ENCODE measurements at places on chromosomes 6 and 20.

- DNase-seq, result no peak
Measured at GRCh38 chr6:147821295-147821897, 312.9 kb downstream of the SAMD5 start.

DNA sequence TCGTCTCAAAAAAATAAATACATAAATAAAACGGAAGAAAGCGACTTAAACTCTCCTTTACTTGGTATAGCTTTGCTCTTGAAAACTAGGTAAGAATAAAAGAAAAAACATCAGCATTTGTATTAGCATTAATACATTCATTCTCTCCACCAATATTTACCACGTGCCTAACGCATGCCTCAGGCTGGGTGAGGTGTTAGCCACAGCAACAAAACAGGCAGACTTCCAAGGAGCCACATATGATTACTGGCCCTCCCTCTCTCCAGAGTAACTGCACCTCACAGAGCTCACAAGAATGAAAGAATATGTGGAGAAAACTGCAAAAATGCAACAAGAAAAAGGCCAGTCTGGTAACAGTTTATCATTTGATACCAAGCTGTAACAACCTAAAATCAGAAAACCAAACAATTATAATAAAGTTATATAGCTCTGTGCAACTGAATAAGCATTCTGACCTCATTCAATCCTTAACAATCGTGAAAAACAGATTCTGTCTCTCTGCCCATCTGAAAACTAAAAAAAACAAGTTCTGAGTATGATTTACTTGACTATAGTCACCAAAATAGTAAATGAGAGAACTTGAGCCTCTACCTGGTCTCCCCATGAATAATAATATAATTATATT, 5.2 kb downstream of the NAPB start:
- no peak for DNase-seq

DNA sequence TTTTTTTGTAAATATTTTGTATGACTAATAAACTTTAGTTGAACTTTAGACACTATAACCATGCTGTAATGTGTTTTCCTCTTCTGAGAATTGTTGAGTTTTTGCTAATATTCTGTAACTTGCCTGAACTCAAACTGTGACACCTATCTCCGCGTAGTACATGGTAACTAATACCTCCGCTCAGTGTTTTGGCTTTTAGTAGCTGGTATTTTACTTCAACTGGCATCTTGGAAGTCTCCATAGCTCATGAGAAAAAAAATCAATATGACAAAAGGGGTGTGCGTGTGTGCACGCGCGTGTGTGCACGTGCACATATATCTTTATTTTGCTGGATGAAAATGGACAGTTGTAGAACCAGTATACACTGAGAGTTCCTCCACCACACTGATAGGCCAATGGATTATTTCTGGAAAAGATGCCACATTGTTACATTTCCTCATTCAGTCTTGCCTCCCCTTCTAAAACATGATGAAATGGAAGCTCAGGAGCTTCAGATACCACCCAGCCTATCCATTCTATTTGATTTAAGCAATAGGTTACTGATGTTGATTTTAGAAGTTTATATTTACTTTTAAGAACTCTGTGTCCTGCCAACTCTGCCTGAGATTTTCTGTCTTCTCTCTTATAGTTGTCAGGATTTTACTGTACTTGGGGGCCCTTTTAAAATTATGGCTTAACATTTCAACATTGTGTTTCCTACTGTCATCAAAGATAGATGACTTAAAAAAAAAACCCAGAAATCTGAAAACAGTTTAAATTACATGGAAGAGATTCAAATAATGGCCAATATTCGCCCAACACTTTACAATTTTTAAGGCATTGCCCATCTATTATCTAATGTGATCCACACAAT, 16.3 kb upstream of the ADGRG6 start:
- no peak for DNase-seq

- no peak for DNase-seq
Measured at GRCh38 chr6:21999012-21999528, 297.8 kb downstream of the PRL start.

DNA sequence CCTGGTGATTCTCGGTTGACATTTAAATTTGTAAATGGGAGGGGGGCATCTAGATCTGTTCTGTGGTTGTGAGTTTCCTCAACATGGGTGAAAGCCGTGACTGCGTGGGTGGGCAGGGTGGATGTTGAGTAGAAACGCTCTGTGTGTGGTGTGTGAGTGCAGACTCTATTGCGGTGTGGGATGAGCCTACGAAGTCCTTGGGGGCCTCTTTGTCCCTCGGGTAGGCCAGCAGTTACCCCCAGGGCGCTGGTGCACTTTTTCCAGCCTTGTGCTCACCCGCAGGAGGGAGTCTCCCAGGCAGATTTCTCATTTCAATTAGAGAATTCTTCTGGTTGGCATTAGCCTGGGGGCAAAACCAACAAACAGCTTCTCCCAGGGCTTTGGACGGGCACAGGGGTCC, 10.6 kb downstream of the TOX2 start:
- no peak for DNase-seq

GRCh38 chr6:53246924-53247323, 98.3 kb upstream of the GCM1 start:
- DNase-seq, result no peak

- no peak for DNase-seq
Measured at GRCh38 chr6:1703091-1703855, 93.6 kb downstream of the FOXC1 start.

DNA sequence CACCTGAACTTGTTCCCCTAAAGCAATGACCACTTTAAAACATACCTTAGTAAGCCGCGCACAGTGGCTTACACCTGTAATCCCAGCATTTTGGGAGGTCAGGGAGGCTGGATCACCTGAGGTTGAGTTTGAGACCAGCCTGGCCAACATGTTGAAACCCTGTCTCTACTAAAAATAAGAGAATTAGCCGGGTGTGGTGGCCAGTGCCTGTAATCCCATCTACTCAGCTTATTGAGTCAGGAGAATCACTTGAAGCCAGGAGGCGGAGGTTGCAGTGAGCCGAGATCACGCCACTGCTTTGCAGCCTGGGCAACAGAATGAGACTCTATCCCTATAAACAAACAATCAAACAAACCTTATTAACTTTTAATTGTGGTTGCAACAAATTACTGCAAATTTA, 1.6 kb upstream of the RAET1E start:
- DNase-seq, result no peak

DNA sequence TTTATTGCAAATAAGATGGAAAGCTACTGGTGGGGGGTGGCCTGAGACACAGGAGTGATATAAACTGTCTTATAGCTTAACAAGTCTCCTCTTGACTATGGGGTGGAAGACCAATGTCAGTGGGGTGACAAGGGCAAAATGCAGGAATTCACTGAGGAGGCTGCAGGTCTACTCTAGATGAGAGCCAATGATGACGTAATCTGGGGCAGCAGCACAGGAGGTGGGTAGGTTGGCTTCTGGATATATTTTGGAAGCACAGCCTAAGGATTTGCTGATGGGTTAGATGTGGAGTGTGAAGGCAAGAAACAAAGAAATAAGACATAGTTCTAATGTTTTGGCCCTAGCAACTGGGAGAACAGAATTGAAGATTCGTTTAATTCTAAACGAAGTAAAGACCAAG, 253.2 kb downstream of the PTPRT start:
- no peak for DNase-seq

DNA sequence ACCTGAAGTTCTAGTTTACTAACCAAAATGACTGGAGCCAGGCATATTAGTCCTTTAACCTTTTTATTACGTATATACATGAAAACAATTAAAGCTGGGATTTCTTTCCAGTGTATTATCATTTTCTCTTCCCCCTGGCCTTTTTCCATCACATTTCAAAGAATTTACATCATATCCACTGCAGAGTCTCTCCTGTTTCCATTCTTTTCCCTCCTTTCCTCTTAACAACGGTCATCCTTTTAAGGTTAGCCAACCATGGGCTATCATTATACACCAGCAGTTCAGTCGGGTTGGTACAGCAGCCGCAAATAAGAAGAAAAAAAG, 104.6 kb downstream of the TFAP2A start:
- DNase-seq, result no peak

DNA sequence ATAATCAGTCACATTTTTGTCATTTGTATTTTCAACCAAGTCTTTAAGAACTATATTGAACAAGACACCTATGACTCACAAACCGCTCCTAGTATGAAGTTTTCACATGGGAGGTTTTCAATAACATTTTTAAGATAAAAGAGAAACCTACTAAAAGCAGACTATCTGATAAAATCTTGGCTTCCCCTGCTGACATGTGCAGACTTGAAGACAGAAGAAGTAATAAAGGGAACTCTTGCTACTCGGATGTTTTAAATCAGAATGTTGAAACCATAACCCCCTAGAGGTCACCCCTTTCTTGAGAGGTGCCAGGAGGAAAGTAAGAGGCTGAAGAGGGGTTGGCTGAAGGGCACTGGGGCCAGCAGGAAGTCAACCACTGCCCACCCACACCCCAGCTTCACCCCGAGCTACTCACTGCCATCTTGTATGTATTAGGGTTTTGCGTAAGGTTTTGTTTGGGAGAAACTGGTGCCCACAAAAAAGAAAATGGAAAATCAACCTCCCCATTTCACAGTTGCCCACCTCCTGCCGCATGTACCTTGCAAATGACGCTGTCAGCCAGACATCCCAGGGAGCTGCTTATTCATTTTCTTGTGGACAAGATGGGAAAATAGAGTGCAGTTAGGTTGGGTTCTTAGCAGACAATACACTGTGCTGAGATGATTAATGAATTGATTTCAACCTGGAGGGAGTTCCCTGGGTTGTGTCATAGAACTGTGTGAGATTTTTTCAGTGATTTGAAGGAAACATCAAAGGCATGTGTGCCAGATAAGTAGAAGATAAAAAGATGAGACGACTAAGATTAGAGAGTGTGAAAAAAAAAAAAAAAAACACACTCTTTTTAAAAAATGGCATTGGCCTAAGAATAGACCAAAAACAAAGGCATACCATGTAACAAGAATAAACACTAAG, 83.2 kb upstream of the TAB2 start:
- DNase-seq, result peak; percentile 41

- no peak for DNase-seq
Measured at GRCh38 chr20:19588732-19589131, 169.3 kb upstream of the RIN2 start.

DNA sequence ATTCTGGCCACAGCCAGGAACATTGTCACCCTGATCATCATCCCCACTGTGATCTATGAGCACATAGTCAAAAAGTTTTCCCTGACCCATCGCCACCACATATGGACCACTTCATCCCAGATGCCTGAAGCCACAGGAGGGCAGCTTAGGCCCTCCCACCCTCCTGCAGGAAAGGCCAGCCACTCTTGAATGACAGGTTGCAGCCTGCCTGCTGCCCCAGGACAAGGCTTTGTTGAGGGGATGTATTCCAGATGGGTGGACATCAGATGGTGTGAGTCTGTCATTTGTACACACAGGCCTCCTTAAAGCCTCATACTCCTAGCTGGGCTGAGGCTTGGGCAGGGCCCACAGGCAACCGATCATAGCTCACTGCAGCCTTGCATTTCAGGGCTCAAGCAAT, 30.8 kb downstream of the DPPA5 start:
- no peak for DNase-seq

GRCh38 chr6:108660251-108660650, 99.5 kb downstream of the FOXO3 start:
- DNase-seq, result no peak

DNA sequence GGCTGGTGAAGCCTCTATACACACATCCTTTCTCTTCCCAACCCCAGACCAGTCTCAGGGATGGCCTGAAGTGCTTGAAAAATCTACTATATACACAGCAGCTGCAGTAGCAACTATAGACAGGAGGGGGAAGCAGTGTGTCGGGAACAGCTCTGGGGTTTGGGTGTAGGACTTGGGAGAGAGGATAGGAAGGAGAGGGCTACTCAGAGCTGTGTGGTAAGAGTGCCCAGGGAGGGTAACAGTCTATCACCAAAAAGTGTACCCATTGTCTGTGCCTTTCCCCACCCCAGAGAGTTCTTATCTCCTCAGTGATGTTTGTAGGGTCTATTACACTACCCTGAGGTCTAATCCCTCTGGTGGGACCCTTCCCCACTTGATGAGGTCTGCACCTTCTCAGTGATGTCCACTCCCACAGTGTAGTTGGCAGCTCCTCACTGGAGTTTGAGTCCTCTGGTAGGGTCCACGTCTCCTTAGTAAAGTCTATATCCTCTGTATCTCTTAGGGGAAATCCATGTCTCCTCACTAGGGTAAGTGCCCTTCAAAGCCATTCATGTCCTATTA, 1.5 kb upstream of the GGT7 start:
- no peak for DNase-seq

- DNase-seq, result no peak
Measured at GRCh38 chr6:132725471-132725870, 11.6 kb upstream of the VNN1 start.

DNA sequence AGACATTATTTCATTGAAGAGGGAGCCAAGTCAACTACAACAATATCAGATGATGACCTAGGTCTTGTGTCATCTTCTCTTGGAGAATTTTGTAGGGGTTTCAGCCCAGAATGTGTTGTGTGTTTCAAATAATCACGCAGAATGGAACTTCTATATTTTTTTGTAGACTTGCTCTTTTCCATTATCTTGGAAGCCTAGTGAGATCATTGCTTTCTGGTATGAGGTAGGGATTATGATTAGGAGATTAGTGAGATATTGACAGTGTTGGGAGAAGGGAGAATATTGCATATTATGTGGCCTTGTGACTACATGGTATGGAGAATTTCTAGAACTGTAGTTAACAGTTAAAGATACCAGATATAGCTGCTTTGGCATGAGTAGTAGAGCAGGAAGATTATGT, 423.6 kb upstream of the PLCB4 start:
- DNase-seq, result no peak

DNA sequence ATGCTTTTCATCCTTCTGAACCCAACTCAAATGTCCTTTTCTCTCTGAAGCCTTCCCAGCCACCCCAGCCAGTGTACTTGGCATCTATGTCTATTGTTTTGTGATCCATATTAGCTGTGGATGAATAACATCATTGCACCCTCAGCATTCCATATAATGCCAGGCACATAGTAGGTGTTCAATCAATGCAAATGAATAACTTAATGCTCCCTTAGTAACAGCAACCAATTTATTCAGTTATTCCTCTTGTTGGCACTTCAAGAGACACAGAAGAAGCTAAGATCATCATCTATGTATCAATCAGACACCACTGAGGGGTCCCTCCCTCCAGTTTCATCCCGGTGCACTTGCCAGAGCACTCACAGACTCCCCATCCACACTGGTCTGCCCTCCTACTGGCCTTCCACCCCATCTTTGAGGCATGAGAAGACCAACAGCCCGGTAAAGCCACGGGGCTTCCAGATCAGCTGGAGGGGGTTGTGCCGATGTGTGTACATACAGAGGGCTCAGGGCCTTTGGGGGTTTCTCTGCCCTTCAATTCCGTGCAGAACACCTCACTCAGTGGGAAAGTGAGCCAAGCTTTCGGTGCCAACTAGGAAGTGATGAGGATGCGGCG, 2.4 kb upstream of the TAF8 start:
- DNase-seq, result no peak

DNA sequence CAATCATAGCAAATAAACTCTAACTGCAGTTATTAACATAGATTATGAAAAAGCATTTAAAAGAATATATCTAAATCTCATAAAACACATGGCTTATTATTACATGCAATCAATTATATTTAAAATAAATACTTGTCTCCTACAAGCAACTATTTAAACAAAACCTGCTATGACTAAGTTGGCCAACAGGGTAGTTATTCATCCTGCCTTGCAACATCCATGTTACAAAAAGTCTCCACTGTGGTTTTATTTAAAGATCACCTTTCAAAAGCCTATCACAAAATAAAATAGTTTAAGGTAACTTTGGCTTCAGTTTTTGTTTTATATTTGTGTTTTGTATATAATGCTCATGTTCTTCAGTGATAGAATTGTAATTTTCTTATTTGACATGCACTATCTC, 1127.0 kb upstream of the MAP3K7 start:
- no peak for DNase-seq

Data from hematopoietic multipotent progenitor cell (in vitro differentiated cells).